Bronchial epithelial cell (primary cell): ENCODE measurements at places on chromosomes 6 and 20. TPM values are rescaled to one million over a fixed set of nuclear protein-coding genes. Genes with fewer than 3 reads are reported as not detected.

Gene TOX2
- total RNA-seq, result not detected in 2 replicates

DNA sequence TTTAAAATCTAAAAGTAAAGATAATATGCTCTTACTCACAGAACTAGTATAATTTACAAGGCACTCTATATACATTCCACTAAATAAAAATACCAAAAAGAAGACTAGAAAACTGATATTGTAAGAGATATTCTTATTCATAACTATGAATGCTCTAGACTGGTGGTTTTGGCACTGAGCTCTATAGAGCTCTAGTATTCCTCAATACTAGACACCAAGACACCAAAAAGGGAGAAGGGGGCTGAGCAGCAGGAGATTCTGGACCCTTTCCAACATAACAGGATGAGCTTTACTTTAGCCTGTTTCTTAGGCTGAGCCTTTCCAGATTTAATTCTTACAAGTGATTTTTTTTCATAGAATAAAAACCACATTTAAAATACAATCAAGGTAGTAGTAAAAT is 173.6 kb downstream of the COL21A1 start:
- DNase-seq, result no peak

DNA sequence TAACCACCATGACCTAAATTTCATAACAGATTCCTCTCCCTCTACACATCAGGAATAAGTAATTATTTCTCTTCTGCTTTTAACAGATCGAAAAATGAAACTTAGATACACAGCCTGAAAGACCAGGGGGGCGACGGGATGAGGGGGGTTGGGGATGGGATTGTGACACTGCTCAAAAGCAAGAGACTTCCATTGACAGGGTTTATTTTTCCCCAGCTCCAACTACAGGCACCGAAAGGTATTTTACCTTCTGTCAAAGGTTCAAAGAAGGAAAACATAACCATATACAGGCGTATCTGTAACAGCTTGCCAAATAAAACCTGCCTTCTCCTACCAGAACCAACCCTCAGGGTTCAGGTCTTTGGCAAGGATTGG is 1.3 kb downstream of the EPHA7 start:
- DNase-seq, result no peak

Gene C20orf96
- total RNA-seq, result 0.64 and 0.79 TPM in 2 replicates

Gene HLA-DRB5
- not detected in 2 replicates for total RNA-seq

DNA sequence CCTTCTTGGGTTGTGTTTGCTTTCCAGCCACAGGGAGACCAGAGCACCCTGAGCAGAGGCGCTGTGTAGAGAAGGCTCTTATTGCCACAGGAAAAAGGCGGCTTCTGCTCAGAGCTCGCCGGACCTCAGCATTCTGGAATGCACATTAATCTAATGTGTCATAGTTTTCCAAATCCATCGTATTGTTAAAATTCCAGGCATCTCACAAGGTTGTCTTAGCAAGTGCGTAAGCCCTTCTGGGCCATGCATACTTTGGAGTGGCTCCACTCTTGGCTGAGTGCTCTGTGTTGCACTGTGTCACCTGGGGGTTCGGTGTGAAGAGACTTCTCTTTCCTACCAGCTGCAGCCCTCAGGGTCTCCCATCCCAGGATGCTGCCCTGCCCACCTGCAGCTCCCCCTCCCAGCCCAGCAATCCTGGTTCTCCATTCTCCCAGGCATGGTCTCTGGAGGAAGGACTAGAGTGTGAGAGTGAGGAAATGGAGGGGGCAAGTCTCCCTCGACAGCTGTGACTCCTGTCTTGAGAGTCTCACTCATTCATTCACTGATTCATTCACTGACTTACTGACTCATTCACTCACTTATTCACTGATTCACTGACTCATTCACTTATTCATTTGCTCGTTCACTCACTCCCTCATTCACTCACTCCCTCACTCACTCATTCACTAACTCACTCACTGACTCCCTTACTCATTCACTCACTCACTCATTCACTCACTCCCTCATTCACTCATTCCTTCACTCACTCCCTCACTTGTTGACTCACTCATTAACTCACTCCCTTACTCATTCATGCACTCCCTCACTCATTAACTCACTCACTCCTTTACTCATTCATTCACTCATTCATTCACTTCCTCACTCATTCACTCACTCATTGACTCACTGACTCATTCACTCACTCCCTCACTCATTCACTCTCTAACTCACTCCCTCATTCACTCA is 83.7 kb upstream of the MPC1 start:
- DNase-seq, result peak; percentile 51

Gene CDSN
- total RNA-seq, result not detected in 2 replicates

Gene LY6G6F
- total RNA-seq, result not detected in 2 replicates

- DNase-seq, result no peak
Observed at GRCh38 chr6:152225241-152225934, 411.8 kb downstream of the SYNE1 start.

DNA sequence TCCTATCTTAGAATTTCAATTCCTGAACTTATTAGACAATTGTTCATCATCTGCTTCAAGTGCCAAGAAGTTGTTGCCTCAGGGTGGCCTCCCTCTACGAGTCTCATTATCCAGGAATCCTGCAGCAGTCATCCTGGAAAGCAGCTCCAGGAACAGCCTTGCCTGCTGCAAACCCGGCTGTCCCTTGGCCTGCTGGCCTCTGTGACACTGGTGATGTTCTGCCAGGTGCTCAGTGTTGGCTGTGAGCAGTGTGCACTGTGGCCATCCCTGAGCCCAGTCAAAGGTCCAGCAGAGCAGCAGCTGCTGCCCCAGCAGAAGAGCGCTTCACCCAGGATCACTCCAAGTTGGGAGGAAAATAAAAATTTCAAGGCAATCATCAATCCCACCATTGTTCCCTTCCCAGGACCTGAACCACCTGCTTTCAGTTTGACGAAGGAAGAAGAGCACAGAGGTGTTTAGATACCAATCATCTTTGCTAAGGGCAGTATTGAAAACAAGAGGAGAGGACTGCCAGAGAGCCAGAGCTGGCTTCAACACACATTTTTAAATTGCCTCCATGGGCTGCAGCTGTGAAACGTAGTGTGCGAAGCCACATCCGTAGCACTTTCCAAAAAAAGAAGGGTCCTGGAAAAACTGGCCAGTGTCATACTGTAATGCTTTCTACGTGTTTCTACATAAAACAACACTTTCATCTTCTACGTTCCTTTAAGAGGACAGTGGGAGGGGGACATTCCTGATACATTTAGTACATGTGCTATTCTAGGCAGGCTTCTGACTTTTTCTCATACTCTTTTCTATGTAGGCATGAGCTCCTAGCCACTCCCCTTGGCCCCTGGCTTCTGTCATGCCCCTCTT is 7.2 kb upstream of the FAM50B start:
- peak; percentile 78 for DNase-seq
